ENCODE measurements at places on chromosomes 1 and 21.
A peak's percentile ranks its signal among the peaks of the same experiment; 100 is the strongest.

DNA sequence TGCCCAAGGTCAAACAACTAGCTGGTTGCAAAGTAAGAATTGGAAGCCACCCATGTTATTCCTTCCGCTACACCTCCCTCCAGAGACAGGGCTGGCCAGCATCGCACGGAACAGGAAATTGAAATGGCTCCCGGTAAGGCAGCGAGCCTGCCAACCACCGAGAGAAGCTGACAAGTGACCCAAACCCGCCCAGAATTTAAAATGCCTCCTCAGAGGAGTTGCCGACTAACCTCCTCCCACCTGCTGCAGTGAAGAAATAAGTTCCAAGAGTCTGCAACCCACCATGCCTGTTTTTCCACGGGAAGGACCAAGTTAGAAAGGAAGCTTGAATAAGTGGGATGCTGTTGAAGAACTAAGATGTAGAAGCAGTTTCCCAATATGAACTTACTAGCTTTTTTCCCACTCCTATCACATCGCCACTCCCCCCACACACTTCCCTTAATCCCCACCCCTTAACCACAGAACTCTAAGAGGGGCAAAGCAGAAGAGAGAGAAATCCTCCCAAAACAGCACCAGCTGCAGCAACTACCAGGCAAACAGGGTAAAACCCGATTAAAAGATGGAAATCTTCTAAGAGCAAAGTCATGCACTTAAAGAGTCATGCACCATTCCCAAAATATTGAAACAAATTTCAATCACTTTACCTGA lies 78.6 kb downstream of the TIAM1 start:
- DNase-seq: no peak

DNA sequence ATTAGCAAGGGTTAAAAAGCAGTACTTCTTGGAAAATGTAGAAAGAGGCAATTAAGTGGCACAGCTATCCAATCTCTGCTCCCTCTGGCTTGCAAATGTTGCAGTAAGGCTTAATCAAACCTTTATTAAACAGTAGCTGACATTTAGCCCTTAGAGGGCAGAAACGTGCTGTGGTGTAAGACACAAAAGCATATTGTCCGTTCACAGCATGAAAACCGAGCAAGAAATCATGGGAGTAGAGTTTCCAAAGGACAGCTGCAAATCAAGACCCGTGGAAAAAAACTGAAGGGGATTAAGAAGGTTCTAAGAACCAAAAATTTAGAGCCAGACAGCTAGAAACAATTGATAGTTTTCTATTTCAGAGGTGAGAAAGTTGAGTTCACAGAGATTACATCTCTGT lies 13.1 kb downstream of the ZP4 start:
- no peak for DNase-seq

DNA sequence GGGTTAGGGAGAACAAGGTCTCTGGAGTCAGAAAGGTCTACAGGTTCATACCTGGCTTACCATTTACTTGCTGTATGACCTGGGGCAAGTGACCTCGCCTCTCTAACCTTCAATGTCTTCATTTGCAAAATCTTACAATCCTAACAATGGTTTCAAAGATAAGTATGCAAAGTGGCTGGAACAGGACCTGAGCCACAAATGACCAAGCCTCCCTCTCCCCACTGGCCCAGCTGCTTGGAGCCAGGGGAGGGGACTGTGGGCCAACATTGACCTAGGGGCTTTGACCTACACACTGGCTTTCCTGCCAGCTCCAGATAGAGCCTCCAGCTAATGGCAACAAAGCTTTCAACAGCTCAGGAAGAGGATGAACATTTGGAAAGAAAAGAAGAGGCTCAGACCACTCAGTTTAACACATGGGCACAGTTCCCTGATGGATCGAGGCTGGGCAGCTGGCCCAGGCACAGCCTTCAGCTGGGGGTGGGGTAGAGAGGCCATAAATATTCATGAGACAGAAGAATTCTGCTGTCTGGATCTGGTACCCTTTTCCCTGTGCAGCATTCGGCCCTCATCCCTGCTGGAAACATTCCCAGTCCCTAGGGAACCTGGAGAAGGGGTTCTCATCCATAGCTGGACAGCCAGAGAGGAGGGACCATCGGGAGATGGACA lies 12.9 kb downstream of the PTAFR start:
- DNase-seq: no peak

GRCh38 chr1:1630191-1630964 lies 1.6 kb upstream of the MMP23B start:
- peak; percentile 87 for DNase-seq

DNA sequence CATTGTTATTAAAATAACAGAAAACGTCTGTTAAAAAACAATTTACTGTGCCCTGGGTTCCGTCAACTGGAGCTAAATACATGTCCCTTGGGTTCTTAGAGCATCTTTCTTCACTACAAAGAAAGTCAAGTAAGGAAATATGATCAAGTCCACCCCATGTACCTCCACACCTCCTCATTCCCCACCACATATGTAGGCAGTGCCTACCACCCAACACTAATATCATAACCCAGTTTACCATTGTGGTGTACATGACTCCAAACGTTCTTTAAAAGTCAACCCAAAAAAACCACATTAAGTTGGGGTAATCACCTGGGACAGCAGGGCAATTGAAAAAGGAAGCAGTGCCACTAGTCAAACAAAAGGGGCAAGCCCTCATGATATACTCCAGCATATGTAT lies 7.8 kb upstream of the LRRC52 start:
- no peak for DNase-seq

- no peak for DNase-seq
These were observed 8.5 kb downstream of the MAP3K6 start for GRCh38 chr1:27358038-27358927.

- no peak for DNase-seq
These were observed 10.5 kb downstream of the RASSF5 start for GRCh38 chr1:206517784-206518183.

DNA sequence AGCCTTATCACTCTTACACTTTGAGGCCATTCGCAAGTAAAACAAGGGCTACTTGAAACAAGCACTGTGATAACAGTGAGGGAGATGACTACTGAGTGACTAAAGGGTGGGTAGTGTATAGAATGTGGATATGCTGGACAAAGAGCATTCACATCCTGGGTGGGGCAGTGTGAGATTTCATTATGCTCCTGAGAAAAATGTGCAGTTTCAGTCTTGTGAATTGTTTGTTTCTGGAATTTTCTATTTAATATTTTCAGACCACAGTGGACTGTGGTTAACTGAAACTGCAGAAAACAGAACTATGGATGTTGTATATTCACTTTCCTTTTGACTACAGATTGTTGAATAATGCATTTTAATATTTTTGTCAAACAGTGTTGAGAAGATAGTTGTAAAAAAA lies 25.1 kb upstream of the B3GALT2 start:
- no peak for DNase-seq

DNA sequence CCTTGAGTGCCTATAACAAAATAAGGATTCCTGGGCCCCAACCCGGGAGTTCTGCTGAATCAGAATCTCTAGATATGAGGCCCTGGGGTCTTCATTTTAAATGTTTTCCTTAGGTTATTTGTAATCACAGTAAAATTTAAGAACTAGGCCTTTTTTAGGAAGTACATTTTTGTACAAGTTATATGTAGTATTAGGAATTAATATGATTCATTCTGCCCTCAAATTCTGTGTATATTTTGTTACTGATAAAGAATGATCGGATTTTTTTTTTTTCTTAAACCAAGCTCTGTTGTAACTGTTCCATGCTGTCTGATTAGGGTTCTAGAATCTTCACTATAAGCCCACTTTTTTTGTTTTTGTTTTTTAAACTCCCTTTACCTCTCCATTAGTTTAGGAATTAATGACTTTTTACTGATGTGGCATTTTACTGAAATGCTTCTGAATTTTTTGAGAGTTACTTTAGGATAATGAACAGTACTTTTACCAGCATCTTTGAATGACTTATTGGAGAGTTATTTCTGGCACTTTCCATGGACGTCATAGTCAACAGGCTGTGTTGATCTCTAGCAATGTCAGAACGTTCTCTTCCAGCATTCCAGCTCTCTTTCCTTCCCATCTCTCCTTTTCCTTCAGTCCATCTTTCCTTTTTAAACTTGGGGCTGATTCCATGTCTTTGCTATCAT lies 48.3 kb downstream of the CLIC4 start:
- no peak for DNase-seq

DNA sequence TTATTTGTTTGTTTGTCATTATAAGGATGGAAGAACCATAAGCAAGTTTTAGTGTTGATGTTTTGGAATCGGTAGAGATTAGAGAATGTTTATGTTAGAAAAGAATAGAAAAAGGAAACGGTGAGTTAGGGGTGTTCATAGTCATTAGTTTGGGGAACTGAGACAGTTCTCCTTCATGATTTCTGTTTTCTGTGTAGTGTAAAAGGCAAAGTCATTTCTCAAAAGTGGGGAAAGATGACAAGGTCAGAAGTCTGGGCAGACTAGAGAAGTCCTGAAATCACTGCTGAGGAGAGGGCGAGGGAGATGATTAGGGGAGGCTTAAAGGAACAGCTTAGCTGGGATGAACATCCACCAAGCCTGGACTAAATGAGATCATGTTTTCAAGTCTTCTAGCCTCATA lies 498.9 kb downstream of the TTLL7 start:
- no peak for DNase-seq

DNA sequence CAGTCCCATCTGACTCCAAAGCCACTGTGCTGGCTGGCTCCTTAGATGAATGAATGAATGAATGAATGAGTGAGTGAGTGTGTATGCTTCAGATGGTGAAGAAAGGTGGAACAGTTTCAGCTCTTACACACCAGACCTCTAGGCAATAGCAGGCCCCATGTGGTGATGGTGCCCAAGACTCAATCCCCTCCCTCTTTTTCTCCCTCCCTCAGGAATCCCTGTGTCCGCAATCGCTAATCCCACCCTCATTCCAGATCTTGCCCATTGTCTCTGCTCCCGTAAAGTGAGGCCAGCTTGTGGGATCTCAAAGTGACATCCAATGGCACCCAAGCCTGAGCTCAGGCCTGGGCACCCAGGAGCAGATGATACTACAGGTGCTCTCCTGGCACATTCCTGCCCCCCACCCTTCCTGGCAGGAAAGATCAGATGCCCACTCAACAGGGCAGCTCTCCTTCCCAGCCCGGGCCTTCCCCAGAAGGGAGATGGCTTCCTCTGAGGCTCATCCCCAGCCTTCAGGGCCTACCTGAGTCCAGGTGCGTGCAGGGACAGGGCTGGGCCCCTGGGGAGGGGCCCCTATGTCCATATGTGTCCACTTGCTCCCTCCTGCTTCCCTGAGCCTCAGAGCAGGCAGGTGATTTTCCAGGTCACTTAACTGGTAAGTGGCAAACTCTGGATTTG lies 106.4 kb downstream of the HMGB4 start:
- DNase-seq: no peak

DNA sequence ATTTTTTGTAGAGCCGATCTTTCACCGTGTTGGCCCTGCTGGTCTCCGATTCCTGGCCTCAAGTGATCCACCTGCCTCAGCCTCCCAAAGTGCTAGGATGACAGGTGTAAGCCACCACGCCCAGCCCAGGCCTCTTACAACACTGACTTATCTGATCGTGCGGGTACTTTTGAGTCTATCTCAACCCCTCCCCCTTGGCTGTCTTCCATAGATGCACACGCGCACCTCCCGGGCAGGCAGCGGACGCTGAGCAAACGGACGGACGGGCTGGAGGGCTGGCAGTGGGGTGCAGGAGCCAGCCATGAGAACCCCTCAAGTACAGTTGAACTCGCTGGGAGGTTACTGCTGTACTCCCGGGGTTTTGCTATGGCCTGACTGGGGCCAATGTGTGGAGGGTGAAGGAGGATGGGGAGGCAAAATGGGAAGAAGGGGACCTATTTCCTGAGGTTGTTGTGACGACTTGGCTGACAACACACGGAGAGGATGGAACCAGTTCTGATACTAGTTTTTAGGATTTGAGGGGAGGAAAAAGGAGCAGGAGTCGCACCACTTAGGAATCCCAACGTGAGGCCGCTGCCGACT lies 959 bp downstream of the CD58 start:
- peak; percentile 17 for DNase-seq

GRCh38 chr1:176379626-176380339 lies 83.2 kb upstream of the PAPPA2 start:
- DNase-seq: no peak

DNA sequence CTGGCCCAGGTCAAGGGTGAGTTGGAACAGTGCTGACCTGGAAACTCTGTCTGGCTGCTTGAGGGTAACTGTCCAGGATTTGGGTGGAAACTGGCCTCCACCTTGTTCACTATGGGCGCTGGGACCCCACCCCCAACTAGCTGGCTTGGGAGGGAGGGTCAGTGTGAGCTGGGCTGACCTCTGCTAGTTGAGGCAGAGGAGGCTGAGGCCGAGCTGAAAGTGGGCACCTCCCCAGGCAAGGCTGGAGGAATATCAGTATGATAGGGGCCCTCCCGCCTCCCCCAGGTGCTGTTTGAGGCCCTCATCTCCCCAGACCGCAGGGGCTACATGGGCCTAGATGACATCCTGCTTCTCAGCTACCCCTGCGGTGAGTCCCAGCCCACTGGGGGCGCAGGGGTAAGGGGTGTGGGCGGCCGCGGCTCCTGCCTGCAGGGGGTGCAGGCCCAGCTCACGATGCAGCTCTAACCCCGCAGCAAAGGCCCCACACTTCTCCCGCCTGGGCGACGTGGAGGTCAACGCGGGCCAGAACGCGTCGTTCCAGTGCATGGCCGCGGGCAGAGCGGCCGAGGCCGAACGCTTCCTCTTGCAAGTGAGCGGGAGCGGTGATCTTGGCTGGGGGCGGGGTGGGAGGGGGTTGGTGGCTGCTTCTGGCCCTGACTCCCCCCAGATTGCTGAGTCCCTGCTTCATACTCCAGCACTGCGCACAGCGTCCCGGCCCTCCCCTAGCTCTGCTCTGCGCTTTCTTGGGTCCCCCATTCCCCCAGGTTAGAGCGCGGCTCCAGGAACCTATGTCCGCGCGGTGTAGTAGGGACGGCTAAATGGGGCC lies 22.9 kb downstream of the PTPRU start:
- DNase-seq: no peak

DNA sequence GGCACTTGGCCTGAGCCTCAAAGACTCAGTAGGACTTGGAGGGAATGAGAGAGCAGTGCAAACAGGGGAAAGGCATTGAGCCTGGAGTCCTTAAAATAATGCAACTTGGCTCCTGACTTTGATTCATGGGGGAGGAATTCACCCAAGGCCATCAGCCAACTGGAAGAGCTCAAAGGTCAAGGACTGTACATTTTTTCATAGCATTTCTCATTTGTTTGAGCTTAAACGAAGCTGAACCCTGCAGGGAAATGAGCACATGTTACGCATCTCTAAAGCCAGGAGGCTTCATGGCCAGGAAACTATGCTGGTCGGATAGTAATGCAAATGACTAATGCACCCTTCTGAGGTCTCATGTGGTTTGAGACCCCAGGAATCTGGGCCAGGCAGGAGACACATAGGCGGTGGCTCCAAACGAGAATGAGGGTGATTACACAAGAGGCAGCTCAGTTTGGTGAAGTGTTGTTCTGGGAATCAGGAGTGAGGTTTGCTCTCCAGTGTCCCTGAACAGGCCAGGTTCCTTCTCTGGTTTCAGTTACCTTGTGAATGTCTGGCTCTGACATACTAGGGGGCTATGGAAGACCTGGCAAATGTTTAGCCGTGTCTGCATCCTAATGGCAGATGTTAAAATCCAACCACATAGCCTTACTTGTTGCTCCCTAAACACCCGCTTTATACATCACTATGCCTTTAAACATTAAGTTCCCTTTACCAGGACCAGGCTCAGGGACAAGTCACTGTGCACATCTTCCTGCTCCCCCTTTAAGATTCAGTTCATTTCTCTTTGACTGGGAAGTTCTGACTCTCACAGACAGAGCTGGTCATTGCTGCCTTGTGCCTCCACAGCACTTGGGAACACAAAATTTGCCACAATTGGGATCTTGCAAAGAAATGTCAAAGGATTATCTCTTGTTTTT lies 503.9 kb upstream of the USP24 start:
- no peak for DNase-seq

- DNase-seq: no peak
These were observed 46.6 kb downstream of the SMYD2 start for GRCh38 chr1:214327514-214327913.

- no peak for DNase-seq
These were observed 99.2 kb downstream of the PSMG1 start for GRCh38 chr21:39084073-39084472.
